ENCODE measurements at places on chromosomes 4 and X.

GRCh38 chr4:181855307-181855706 lies 387.9 kb upstream of the TENM3 start:
- no peak for DNase-seq

GRCh38 chr4:2450394-2451035 lies 18.4 kb upstream of the RNF4 start:
- DNase-seq: no peak

DNA sequence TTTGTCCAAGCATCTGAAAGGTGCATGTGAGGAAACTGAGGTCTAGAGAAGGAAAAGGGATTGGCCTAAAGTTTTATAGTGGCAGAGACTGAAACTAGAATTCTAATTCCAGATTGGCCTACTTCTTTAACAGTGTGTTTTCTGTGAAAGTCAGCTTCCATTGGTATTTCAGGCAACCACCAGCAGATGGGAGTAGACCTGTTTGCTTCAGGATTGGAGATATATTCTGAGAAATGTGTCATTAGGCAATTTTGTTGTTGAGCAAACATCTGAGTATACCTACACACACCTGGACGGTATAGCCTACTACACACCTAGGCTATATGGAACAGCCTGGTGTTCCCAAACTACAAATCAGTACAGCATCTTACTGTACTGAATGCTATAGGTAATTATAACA lies 207.3 kb upstream of the RADX start:
- DNase-seq: no peak

- no peak for DNase-seq
These were observed 1.4 kb downstream of the NSG1 start for GRCh38 chr4:4388311-4388790.

DNA sequence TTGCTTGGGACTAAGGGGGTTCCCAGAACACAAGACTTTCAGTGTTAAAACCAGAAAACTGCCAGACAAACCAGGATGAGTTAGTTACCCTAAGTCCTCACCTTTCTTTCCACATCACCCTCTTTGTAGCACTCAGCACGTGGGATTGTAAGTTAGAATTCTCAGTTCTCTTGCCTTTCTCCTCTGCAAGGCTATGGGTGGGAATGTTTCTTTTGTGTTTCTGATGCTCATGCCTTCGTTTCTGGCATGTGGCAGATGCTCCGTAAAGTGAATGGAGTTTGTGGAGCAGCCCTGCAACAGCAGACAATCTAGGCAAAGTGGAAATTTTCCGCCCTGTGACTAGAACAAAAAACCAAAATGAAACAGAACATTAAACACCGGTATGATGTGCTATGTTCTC lies 64.7 kb upstream of the SPP1 start:
- no peak for DNase-seq

GRCh38 chr4:61520166-61520565 lies 320.0 kb downstream of the ADGRL3 start:
- DNase-seq: no peak

- no peak for DNase-seq
These were observed 376.8 kb upstream of the FGF16 start for GRCh38 chrX:77070202-77070918.

DNA sequence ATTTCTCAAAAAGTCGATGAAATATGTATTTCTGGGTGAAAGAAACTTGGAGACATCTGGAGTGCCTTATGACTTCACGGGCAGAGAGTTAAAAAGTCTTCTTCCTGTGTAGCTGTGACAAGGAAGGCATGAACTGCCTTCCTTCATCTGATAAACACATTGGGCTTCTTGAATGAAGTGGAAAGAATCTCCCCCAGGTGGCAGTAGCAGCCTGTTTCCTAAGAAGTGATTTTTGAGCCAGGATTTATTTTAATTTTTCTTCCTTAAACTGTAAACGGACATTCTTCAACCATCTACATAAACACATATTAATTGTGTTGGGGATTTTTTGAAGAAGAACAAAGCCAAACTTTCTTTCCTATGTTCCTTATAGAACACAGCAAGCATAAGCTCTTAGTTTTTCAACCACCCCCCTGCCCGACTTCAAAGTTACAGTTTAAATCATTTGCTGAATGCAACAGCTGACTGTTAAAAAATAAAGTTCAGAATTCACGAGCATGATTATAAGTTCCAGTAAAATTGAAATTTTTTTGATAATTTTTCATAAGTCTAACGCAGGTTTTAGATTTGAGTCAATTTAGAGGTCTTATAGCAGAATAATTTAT lies 980 bp upstream of the GIMD1 start:
- DNase-seq: no peak

- no peak for DNase-seq
These were observed 348.1 kb downstream of the NR3C2 start for GRCh38 chr4:148094149-148094548.

- DNase-seq: no peak
These were observed 44.3 kb upstream of the FAM9A start for GRCh38 chrX:8845469-8845868.

DNA sequence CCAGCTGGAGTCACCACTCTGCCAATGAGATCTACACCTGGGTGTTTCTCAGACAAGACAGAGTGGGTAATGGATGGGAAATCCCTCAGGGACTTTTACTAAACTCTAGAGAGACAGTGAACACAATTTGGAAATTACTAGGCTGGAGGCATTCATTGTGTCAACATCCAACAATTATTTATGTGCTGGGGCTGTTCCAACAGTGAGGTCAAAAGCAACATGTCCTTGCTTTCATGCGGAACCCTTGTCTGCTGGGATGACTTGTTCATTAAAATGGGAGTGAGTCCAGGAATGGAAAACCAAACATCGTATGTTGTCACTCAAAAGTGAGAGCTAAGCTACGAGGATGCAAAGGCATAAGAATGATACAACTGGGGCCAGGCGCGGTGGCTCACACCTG lies 54.0 kb downstream of the DRD5 start:
- DNase-seq: no peak
